SW 1271 (cell line): ENCODE measurements at places on chromosomes 13 and 19.

- DNase-seq: no peak
Measured at GRCh38 chr13:97986835-97987234, 33.4 kb downstream of the IPO5 start.

GRCh38 chr19:48708471-48708870, 11.1 kb downstream of the MAMSTR start:
- no peak for DNase-seq

GRCh38 chr19:48737360-48737998, 2.9 kb downstream of the RASIP1 start:
- no peak for DNase-seq

- DNase-seq: no peak
Measured at GRCh38 chr13:34867590-34867989, 74.5 kb upstream of the NBEA start.

- DNase-seq: no peak
Measured at GRCh38 chr19:45255611-45256157, 4.6 kb downstream of the MARK4 start.

DNA sequence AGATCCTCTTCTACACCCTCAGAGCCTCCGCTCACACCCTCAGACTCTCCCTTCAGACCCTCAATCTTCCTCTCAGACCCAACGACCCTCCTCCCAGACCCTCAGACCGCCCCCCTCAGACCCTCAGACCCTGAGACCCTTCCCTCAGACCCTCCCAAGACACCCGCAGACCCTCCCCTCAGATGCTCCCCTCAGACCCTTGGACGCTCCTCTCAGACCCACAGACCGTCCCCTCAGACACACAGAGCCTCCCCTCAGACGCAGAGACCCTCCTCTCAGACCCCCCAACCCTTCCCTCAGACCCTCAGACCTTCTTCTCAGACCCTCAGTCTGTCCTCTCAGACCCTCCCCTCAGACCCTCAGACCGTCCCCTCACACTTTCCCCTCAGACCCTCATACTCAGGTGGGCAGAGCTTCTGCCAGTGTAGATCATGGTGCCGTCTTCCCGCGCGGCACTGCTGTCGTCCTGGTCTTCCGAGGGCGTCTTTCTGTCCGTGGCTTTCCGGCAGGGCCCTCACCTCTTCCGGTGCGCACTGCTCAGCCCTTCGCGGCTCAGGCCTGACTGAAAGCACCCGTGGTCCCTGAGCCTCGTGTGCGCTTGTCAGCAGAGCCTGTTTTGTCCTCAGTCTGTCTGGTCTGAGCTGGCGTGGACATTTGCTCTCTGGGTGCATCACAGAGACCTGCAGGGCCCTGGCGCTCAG, 18.9 kb upstream of the TFDP1 start:
- no peak for DNase-seq
